Mononuclear cell (primary cell): ENCODE measurements at places on chromosomes 2 and 18. TPM values are rescaled to one million over a fixed set of nuclear protein-coding genes. Genes with fewer than 3 reads are reported as not detected.

LBX2 gene
- 0.21 TPM for total RNA-seq

STRN gene
- 18.5 TPM for total RNA-seq

AQP12A gene
- not detected for total RNA-seq

DCDC2C gene
- total RNA-seq, result not detected

SKOR2 gene
- total RNA-seq, result not detected

NYAP2 gene
- 0.10 TPM for total RNA-seq

ATOH8 gene
- total RNA-seq, result 1.3 TPM

CXCR4 gene
- total RNA-seq, result 1,915 TPM

SLC8A1 gene
- 51.2 TPM for total RNA-seq

MTX2 gene
- 5.0 TPM for total RNA-seq

NT5DC4 gene
- total RNA-seq, result not detected

CD8B gene
- total RNA-seq, result 41.9 TPM

LRRC30 gene
- total RNA-seq, result not detected

HTR2B gene
- total RNA-seq, result not detected

GKN2 gene
- not detected for total RNA-seq

NRP2 gene
- 7.5 TPM for total RNA-seq

SMCHD1 gene
- 957 TPM for total RNA-seq

PLEK gene
- 474 TPM for total RNA-seq

ITM2C gene
- 20.6 TPM for total RNA-seq

MDH1B gene
- total RNA-seq, result not detected

MAP4K4 gene
- 58.8 TPM for total RNA-seq

FBXO36 gene
- 1.0 TPM for total RNA-seq

PLGLB1 gene
- total RNA-seq, result 2.7 TPM

CHRND gene
- total RNA-seq, result not detected

SERPINB11 gene
- total RNA-seq, result not detected

ARHGAP28 gene
- total RNA-seq, result not detected

PLA2R1 gene
- total RNA-seq, result not detected

LRRTM1 gene
- total RNA-seq, result not detected

TBR1 gene
- total RNA-seq, result 0.10 TPM

LOXHD1 gene
- total RNA-seq, result 0.63 TPM

TUBB8B gene
- not detected for total RNA-seq

MAP3K19 gene
- total RNA-seq, result not detected

DNAJC5G gene
- not detected for total RNA-seq

EGR4 gene
- 0.52 TPM for total RNA-seq

LRATD1 gene
- under 0.01 TPM for total RNA-seq

TBC1D8 gene
- 11.3 TPM for total RNA-seq

CCDC85A gene
- not detected for total RNA-seq

IL36B gene
- total RNA-seq, result not detected

EIF2AK3 gene
- total RNA-seq, result 107 TPM

ST8SIA5 gene
- total RNA-seq, result under 0.01 TPM

SCTR gene
- total RNA-seq, result not detected

WDR43 gene
- total RNA-seq, result 138 TPM

MBD2 gene
- total RNA-seq, result 51.3 TPM

ZAP70 gene
- total RNA-seq, result 137 TPM

TM4SF20 gene
- total RNA-seq, result not detected

SCN7A gene
- under 0.01 TPM for total RNA-seq
